ENCODE measurements at places on chromosomes 2 and 18. TPM values are rescaled to one million over a fixed set of nuclear protein-coding genes. Genes with fewer than 3 reads are reported as not detected.
A peak's percentile ranks its signal among the peaks of the same experiment; 100 is the strongest.

Gene IL1RL2
- total RNA-seq = 1.7 TPM

Gene TRIM43
- not detected for total RNA-seq

Gene SLC30A3
- total RNA-seq = 0.09 TPM

Gene REG1B
- total RNA-seq = not detected

Gene ANO7
- total RNA-seq = 1.1 TPM

Gene NEUROD1
- total RNA-seq = not detected

DNA sequence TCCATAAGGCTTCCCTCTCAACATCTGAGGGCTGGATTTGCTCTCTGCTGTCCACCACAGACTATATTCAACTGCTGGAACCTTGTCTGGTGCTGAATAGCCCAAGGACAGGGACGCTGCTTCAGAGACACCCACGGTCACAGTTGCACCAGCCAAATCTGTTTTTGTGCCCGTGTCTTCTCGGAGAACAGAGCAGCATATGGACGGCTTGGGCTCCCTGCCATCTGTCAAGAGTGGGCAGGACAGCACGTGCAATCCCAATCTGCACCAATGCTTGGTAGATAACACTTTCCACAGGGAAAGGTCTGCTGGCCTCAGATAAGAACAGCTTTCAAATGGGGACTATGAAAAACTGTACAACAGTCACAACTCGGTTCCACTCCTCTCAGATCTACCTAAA, 466.1 kb downstream of the TGIF1 start:
- no peak for DNase-seq

- peak; percentile 95 for DNase-seq
Observed at GRCh38 chr2:234880551-234881211, 71.1 kb upstream of the SH3BP4 start.

DNA sequence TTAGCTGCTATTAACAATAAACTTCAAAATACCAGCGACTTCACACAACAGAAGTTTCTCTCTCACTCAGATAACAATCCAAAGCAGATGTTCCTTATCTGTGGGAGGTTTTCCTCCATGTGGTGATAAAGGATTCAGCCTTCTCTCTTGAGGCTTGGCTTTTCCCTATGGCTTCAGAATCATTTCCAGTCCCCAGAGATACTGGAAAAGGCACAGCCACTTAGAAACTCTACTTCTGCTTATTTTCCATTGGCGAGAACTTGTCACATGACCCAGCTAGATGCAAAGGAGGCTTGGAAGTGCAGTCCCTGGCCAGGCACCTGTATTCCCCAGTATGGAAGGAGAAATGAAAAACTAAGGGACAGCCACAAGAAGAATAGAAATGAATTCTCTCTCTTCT, 344.8 kb downstream of the MTX2 start:
- no peak for DNase-seq

DNA sequence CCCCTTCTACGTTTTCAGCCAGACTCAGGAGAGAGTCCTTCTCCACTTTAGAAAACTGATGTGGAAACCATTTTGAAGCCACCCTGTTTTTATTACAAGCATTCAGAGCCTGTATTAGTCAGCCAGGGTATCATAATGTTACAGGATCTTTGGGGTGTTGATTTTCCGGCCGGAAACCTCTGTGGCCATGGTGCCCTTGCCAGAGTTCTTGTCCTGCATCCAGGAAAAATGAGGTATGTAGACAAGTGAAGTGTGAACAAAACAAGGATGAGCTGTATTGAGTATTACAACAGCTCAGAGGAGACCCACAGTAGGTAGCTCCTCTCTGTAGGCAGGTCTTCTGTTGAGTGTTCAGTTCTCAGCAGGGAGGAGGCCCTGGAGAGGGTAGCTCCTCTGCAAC, 241.0 kb upstream of the COPS8 start:
- no peak for DNase-seq

DNA sequence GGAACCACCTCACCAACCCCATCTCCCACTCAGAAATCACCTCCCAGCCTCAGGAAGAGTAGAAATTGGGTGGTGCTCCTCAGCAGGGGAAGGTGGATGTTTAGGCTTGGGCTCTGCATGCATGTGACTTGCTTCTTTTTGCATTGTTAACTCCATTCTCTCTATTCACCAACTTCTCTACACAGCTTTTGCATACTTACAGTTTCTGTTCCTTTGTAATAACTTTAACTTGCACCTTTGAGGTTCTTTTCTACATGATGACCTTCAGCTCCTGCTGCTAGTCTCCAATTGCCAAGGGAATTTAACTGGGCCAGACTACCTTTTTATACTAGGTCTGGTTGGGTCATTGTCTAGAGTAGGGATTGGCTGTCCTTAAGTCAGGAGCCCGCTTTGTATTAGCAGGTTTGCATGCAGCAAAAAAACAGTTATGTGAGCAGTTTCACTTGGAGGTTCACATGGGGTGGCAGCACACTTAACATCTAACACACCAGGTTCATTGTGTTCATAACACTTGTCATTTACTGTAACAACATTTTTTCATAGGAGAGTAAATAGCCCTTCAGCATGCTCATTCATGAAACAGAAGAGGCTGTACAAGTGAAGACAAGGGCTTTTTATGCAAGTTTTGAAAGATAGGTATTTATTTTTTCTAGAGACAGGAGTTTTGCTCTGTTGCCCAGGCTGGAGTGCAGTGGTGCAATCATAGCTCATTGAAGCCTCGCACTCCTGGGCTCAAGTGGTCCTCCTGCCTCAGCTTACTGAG, 12.0 kb downstream of the MRPL35 start:
- no peak for DNase-seq
